T-helper 17 cell (primary cell): ENCODE measurements at places on chromosomes 2 and 18.

DNA sequence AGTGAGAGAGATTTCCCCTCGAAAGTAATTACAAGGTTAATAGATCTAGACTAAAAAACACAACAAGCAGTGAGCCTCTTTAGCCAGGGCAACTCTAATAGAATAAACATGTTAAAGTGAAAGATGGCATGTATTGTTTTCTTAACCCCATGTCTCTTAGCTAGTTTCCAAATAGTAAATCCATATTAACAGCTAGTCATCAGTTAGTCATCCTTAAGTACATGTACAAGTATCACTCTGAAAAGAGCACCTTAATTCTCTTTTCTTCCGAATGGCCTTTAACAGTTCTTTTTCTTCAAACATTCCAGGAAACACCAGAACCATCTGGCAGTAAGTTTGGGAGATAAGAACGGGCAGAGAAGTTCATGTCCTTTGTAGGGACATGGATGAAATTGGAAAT lies 1480.0 kb downstream of the LRP1B start:
- DNase-seq, result no peak

- no peak for DNase-seq
Measured at GRCh38 chr2:201887773-201888425, 81.6 kb downstream of the CDK15 start.

DNA sequence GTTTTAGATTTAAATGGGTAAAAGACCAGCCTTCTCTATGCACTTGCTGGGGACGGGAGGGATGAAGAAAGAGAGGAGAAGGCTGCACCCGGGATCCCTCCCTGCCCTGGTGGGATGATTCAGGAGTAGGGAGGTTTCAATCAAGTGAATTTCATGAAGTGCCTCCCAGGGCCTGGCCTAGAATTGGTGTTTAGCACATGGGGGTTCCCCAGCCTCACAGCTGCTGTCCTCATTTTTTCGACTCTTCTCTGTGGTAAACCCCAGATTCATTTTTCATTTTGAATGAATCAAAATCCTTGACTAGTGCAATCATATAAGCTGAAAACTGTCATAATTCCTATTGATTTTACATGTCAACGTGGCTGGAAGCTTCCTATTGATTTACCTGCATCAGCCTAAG lies 81.1 kb downstream of the LPIN1 start:
- no peak for DNase-seq

DNA sequence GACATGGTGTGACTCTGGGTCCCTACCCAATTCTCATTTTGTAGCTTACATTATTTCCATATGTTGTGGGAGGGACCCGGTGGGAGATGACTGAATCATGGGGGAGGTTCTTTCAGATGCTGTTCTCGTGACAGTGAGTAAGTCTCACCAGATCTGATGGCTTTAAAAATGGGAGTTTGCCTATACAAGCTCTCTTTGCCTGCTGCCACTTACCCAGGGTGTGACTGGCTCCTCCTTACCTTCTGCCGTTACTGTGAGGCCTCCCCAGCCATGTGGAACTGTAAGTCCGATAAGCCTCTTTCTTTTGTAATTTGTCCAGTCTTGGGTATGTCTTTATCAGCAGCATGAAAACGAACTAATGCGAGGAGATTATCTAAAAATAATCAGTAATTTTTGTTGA lies 1683.2 kb upstream of the SLC39A10 start:
- no peak for DNase-seq

DNA sequence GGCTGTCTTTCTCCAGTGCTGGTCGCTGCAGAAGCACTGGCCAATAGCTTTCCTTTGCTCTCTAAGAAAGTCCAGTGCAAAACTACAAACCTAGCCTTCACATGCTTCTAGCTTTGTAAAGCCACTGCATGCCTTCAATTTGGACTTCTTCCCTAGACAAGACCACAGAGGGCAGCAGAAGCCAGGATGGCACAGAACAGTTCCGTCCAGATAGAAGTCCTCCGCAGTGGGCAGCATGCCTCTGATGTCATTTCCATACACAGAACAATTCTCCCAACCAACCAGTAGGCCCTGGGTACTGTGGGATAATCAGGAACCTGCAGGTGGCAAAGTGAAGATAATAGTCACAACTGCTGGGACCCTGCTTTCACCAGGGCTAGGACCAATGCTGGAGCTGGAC lies 3.3 kb downstream of the ST6GAL2 start:
- no peak for DNase-seq

DNA sequence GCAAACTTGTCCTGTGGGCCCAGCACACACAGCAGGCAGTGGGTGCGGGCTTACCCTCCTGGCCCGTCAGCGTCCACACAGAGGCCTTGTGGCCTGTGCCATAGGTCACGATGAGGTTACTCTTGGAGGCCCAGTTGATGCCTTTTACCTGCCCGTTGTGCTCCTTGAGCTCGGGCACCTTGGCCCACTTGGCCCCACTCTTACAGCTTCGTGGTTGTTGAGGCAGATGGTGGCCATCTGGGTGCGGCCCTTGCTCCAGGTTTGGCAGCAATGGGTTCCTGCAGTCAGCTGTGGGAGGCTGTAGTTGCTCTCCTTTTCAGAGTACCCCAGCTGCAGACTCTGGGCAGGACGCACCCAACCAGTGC lies 45.5 kb upstream of the PTH2R start:
- no peak for DNase-seq

DNA sequence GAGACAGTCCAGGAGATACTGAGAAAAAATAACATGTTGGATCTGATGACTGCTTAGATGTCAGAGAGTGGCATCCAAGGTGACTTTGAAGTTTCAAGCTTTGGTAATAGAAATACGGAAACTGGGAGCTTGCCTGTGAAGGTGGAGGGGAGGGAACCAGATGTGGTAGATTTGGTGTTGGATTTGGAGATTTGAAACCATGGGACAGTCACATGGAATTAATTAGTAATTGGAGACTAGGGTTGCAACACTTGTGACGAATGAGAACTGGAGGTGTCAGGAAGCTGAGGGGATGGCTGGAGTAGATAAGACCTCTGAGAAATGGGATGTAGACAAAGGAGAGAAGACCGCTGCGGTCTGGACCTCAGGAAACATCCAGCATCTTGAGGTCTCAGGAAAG lies 46.7 kb downstream of the RPL37A start:
- no peak for DNase-seq

DNA sequence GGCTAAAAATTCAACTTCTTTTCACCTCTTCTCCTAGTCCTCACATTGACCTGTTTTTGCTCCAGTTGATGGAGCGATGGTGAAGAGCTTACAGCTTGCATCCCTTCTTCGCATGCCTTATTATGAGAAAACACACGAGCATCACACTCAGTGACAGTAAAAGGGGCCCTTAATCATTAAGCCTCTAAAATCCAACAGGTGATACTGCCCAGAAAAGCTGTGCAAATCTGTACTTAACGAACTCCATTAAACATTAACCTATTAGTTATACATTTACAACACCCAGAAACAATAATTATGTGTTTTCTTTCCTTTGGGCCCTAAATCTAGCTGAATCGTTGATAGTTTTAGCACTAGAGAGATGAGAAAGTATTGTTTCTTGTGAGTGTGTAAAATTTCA lies 54.8 kb downstream of the LAMA1 start:
- no peak for DNase-seq

- no peak for DNase-seq
Measured at GRCh38 chr2:7346336-7346735, 429.1 kb downstream of the RNF144A start.

- peak; percentile 42 for DNase-seq
Measured at GRCh38 chr2:218217360-218218267, 625 bp downstream of the ARPC2 start.

- no peak for DNase-seq
Measured at GRCh38 chr2:163607630-163608029, 128.2 kb downstream of the FIGN start.

DNA sequence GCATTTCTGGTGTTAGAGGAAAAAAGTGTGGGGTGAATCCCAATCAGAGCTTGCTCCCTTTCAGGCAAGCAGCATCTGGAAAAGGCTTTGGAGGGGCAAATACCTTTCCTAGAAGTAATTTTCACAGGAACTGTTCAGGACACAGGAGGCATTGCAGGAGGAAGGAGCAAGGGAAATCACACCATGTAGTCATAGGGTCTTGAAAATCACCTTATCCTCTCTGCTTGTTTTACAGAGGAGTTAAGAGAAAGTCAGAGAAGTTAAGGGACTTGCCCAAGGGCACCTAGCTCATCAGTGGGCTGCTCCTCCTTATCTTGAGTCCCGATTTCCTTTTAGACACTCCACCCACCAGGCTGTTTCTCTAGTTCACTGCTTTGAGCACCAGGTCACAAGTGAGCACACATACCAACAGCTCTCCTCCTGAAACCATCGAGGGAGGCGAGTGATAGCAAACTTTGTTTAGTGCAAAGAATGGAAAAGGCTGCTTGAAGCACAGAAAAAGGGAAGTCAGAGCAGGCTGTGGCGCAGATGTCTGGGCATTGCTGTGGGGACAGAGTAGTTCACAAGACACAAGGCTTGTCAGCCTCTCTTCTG lies 89.2 kb upstream of the CXCR4 start:
- no peak for DNase-seq

DNA sequence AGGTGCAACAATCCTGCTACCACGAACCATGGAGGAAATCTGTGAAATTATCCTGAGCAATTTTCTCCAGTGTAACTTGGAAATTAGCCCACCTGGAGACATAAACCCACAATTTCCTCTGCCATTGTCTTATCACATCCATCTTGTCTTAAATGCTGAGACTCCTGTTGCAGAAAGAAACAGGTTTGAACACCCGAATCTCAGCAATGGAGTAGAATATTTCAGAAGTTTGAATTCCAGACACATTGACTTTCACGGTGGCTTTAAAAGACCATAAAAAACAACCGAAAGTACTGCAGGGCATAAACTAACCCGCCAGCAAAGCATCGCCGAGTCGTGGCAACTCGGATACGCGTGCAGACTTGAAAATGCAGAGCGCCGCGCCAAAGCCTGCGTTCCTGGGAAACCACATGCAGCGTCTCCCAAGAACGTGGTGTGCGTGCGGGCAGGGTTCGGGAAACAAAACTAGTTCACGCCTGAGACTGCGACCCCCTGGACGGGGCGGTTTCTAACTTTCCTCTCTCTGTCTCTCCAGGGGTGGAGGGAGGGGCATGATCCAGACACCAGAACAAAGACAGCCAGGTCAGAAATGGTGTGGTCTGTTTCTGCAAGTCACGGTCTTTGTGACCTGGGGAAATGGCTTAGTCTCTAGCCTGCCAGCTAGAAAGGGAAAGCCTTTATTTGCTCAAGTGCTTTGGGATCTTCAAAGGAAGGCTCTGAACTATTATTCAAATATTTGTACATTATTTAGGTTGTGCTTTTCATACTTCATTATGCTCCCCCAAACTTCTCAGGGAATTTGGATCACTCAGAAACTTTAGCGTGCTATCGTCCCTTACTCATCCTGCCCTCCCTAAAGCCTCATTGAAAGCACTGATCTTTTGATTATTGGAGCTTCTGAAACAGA lies 26.9 kb upstream of the KCTD1 start:
- no peak for DNase-seq

- no peak for DNase-seq
Measured at GRCh38 chr2:9740382-9741073, 102.7 kb upstream of the TAF1B start.
